Tibial nerve (tissue), 4 donors: ENCODE measurements at places on chromosomes 3 and 15. TPM values are rescaled to one million over a fixed set of nuclear protein-coding genes. Genes with fewer than 3 reads are reported as not detected.
A peak's percentile ranks its signal among the peaks of the same experiment; 100 is the strongest.

Gene CYP1A2
- not detected for total RNA-seq

Gene PLA1A
- total RNA-seq: not detected

Gene GNAT1
- total RNA-seq: not detected

Gene LINS1
- total RNA-seq: 35.1 TPM

Gene ZSCAN2
- 7.2 TPM for total RNA-seq

Gene PLSCR5
- total RNA-seq: not detected

Gene AADACL2
- 0.21 TPM for total RNA-seq

Gene ATP13A5
- under 0.01 TPM for total RNA-seq

Gene COL7A1
- total RNA-seq: 15.3 TPM

Gene NRROS
- total RNA-seq: 11.3 TPM

Gene KIF7
- 41.1 TPM for total RNA-seq

Gene PXK
- total RNA-seq: 51.3 TPM

Gene CKMT1A
- total RNA-seq: not detected

GRCh38 chr3:102466001-102466400 lies 31.2 kb downstream of the ZPLD1 start:
- DNase-seq: no peak

GRCh38 chr3:156750191-156750873 lies 75.8 kb upstream of the LEKR1 start:
- no peak for DNase-seq

GRCh38 chr3:131387796-131388489 lies 6.4 kb downstream of the NUDT16 start:
- DNase-seq: no peak

GRCh38 chr3:151262871-151263525 lies 15.3 kb downstream of the P2RY14 start:
- peak; percentile 74 for DNase-seq

- no peak for DNase-seq
Measured at GRCh38 chr3:195263925-195264600, 6.9 kb downstream of the XXYLT1 start.

DNA sequence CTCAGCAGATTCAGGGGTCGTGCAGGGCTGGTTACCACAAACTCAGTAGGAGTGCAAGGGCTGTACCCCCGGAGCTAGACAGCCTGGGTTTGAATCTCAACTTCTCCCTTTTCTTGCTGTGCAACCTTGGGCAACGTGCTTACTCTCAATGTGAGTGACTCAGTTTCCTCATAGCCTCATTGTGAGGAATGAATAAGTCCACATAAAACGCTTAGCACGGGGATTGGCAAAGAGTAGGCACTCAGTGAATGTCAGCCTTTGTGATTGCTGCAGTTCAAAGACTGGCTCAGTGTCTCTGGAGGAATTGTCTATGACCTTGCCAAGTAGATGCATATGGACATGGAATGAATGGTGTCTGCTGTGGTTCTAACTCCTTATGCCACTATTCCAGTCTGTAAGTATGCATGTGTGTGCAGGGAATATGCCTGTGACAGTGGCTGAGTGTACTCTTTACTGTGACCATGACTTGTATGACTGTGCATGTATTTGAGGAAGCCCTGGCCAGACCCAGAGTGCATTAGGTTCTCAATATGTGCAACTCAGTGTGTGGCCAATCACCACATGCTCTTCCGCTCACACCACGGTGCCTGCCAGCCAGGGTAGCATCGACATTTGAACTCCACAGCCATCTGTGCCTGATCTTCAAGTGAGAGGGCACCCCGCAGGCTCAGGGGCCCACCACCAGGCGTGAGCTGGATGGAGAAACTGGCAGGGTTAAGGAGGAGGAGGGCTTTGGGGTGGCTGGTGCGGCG lies 900 bp upstream of the HYAL3 start:
- no peak for DNase-seq

GRCh38 chr15:100759106-100759505 lies 120.5 kb upstream of the ALDH1A3 start:
- no peak for DNase-seq

DNA sequence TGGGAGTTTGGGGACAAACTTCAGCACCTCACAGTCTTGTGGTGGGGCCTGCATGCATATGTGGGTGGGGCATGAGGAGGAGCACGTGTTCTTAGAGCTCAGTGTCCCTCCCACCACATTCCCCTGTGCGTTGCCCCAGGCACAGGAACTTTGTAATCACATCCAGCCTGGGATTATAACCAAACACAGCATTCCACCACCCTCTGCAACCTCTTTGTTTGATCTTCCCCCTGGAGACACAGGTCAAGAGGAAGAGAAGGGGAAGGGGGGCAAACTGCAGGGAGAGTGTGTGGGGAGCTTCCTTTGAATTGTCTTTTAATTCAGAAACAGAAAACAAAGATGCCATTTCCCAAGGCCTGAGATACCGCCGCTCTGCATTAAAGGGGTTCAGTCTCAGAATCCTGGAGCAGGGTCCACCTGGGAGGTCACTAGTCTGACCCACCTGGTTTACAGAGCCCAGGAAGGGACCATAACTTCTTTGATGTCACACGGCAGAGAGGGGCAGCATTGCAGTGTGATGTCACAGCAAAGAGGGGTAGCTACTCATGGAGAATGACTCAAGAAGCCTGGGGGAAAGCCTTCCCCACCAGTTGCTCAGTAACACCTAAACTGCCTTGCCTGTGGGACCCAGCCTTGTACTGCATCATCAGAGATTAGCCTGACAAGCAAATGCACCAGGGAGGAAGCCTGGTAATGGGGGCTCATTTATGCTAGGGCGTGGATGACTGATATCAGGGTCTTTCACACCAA lies 106.3 kb upstream of the RNU6-1 start:
- DNase-seq: peak; percentile 52

DNA sequence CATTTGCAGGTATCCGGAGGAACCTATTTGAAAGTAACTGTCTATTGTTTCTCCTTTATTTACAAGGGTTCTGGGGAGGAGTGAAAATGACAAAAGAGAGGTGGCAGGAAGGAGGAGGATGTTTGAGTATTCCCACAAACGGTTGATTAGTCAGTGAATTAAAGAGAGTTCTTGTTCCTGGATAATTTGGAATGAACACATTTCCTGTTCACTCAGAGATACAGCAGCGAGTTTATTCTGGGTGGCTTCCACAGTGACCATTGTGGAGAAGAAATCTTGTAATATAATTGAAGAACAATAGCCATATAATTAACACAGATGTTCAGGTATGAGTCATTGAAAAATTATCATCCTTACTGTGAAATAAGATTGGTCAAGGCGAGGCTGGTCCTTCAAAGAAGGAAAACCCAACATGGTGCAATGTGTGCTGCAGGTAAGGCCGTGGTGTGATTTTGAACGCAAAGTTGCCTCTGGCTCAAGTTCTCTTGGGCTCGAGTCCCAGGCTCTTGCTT lies 77.3 kb downstream of the NFKBIZ start:
- DNase-seq: no peak

GRCh38 chr15:26562336-26562735 lies 210.5 kb downstream of the GABRB3 start:
- no peak for DNase-seq

DNA sequence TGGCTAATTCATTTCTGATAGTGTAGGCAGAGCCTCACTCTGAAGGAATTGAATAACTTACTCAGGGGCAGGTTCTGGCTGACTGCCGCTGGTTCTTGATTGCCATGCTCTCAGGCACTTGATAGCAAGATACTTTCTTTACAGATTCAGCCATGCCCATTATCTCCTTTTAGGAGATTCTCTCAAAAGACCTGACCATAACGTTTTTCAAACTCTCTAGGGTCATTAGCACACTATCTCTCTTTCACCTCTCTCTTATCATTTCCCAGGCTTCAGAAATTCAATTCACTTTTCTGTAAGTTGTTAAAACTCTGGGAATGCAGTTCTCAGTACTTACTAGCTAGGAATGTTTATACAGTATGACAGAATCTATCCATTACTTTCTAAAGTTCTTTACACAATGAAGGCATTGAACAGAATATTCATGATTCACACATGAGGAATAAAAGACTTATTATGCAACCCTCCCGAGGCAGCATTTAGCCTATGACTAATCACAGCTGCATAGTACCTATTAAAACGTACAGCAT lies 850.3 kb upstream of the CADM2 start:
- no peak for DNase-seq

- no peak for DNase-seq
Measured at GRCh38 chr15:92608866-92609700, 46.5 kb downstream of the FAM174B start.

DNA sequence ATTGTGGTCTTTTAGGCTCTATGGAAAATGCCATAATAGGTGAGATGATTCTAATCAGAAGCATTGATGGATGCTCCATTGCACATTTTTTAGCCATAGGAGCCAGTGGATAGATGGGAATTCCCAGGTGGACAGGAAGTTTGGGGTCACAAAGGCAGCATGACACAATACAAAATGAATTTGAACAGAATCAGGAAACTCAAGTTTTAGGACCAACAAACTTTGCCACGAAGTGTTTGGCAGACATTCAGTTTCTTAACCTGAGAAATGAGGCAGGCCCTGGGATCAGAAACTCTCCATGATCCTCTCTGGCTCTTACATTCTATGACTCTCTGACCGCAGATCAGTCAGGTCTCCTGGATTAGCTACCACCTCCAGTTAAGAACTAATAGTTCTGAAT lies 275.4 kb downstream of the TIGIT start:
- DNase-seq: no peak

GRCh38 chr3:170910542-170910941 lies 2.1 kb upstream of the EIF5A2 start:
- no peak for DNase-seq

GRCh38 chr3:161066930-161067329 lies 38.2 kb downstream of the B3GALNT1 start:
- DNase-seq: no peak

GRCh38 chr15:64279131-64279530 lies 76.8 kb downstream of the CSNK1G1 start:
- DNase-seq: no peak

DNA sequence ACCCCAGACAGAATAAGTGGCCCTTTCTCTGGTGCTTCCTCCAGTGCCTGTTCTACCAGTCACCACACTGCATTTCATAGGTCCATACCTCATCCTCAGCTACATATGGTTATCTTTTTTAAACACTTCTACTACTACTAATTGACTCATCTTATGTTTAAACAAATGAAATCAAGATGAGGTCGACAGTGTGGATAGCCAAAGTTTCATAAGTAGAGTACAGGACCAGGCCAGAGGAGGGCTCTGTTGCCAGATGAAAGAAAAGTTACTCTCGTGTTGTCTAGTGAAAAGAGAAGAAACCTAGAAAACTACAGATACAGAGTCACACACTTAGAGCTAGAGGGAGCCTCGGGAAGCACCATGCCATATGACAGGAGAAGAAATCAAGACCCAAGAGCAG lies 296.1 kb downstream of the VPS13C start:
- DNase-seq: no peak

- DNase-seq: no peak
Measured at GRCh38 chr3:143224716-143225115, 105.1 kb downstream of the CHST2 start.

- DNase-seq: no peak
Measured at GRCh38 chr3:69326855-69327300, 59.0 kb downstream of the FRMD4B start.

DNA sequence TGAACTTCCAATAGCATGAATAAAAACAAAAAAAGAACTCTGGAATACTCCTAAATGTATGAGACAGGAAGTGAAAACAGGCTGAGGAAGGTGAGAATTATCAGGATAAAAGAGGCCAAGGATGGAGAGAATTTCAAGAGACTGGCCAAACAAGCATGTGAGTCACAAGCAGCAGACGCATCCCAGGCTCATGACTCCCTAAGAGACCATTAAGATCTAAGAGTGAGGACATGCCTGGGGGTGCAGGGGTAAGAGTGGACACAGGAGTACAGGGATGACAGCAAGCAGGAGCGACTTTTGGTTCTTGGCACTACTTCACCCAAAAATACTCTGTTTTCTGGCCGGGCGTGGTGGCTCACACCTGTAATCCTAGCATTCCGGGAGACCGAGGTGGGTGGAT lies 7.1 kb downstream of the SCAMP2 start:
- DNase-seq: no peak

GRCh38 chr15:75140080-75140879 lies 61.4 kb upstream of the C15orf39 start:
- DNase-seq: no peak

- DNase-seq: no peak
Measured at GRCh38 chr3:108092501-108092900, 1.7 kb upstream of the CD47 start.

GRCh38 chr15:64869501-64869900 lies 27.8 kb downstream of the PLEKHO2 start:
- DNase-seq: no peak

DNA sequence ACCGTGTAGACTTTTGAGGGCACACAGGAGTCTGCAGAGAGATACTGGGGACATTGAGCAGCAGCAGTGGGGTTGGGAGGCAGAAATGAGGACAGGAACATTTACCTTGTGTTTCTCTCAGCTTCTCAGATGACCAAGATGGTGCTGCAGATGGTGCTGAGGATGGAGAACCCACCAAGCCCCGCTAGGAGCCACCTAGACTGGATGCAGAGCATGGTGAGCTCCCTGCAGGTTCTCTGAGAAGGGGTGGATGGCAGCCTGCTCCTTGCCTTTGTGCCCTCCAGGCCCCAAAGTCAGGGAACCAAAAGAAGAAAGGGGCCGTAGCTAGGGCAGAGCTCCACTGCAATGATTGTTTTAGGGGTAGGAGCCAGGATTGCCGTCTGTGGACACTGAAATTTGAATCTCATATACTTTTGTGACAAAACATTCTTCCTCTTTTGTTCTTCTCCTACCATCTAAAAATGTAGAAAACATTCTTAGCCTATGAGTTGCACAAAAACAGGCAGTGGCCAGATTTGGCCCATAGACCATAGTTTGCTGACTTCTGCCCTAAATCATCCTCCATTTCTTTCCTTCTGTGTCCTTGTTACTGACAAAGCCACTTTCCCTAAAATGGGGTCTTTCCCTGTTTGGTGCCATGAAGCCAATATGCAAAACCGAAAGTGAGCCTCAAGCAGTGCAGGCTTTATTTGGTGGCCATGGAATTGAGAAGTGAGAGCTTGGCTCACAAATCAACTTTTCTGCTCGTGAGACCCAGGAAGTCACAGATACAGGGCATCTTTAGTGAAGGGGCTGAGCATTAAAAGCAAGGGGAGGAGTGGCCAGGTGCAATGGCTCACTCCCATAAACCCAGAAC lies 11.9 kb upstream of the MUC20 start:
- no peak for DNase-seq

DNA sequence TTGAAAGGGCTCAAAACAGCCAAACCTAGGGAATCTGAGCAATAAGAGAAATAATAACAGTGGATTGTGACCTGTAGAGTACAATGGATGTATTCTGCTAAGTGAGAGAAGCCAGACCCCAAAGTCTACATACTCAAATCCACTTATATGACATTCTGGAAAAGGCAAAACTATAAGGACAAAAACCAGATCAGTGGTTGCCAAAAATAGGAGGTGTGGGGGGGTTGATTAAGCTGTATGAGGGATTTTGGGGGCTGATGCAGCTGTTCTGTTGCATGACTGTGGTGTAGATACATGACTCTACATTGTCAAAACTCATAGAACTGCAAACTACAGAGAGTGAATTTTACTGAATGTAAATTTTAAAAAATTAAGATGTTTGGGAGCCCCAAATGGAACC lies 20.1 kb upstream of the CGNL1 start:
- DNase-seq: no peak

GRCh38 chr3:47571391-47572175 lies 7.1 kb downstream of the CSPG5 start:
- DNase-seq: no peak
